ENCODE measurements at places on chromosomes 3 and 15.
A peak's percentile ranks its signal among the peaks of the same experiment; 100 is the strongest.

GRCh38 chr3:60316121-60316797, 935.0 kb downstream of the FHIT start:
- no peaks in the 10 kb centered on the region for H3K4me1 ChIP-seq
- H3K36me3 ChIP-seq: no peaks in the 10 kb centered on the region
- no peak overlapping the region for H3K27ac ChIP-seq
- no peak for DNase-seq

DNA sequence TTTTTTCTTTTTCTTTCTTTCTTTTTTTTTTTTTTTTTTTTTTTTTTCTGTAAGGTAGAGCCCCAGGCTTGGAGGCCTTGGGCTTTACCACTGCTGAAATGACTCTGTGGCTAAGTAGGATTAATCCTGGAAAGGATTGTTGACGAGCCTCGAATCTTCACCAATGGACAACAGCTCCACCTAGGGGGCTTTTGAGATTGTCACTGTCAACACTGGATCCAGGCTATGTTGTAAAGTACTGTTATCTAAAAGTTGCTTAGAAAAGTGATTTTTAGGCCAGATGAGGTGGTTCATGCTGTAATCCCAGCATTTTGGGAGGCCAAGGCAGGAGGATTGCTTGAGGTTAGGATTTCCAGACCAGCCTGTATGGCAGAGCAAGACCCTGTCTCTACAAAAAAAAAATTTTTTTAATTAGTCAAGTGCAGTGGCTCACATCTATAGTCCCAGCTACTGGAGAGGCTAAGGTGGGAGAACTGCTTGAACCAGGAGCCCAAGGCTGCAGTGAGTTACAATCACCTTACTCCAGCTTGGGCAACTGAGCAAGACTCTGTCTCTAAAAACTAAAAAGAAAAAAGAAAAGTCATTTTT, 41.6 kb downstream of the KLHL18 start:
- H3K4me1 ChIP-seq: no peaks in the 10 kb centered on the region
- no peaks in the 10 kb centered on the region for H3K27me3 ChIP-seq
- peak; percentile 82 for DNase-seq
- peaks cover 63% of the 10 kb centered on the region for H3K36me3 ChIP-seq
- H3K27ac ChIP-seq: no peak overlapping the region

DNA sequence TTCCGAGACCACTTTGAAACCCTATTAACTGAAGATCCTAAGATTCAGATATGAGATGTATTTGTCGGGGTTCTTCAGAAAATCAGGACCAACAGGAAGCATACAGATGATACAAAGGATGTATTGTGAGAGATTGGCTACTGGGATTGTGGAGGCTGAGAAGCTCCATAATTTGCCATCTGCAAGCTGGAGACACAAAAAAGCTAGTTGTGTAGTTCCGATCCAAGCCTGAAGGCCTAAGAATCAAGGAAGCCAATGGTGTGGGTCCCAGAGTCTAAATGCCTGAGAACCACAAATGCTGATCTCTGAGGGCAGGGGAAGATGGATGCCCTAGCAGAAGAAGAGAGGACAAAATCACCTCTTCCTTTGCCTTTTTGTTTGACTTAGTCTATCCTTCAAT, 10.9 kb upstream of the PLSCR1 start:
- no peak for DNase-seq
- no peak overlapping the region for H3K4me3 ChIP-seq
- H3K36me3 ChIP-seq: no peaks in the 10 kb centered on the region
- no peak overlapping the region for H3K27ac ChIP-seq
- no peaks in the 10 kb centered on the region for H3K27me3 ChIP-seq

- H3K4me3 ChIP-seq: no peak overlapping the region
- no peaks in the 10 kb centered on the region for H3K4me1 ChIP-seq
These were observed 65.2 kb upstream of the HACD2 start for GRCh38 chr3:123650101-123650500.

DNA sequence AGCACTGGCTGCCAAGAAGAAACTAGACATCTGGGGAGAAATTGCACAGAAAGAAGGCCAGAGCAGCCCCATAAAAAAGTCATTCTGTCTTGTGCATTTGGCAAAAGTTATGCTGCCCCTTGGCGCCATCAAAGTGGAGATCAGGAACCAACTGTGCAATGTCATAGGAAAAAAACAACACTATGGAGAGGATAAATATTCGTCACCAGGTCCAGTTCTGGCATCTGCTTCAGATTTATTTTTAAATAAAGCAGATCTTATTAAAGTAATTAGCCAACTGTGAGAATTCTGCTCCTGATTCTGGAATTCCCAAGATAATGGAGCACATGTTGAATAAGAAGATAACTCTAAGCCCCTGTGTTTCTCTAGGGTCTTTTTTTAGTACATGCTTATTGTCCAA, 500.0 kb upstream of the IL12A start:
- no peaks in the 10 kb centered on the region for H3K27me3 ChIP-seq
- no peak for DNase-seq
- no peaks in the 10 kb centered on the region for H3K36me3 ChIP-seq
- no peak overlapping the region for H3K27ac ChIP-seq

GRCh38 chr3:121895736-121896135, 1.5 kb downstream of the SLC15A2 start:
- H3K4me1 ChIP-seq: no peaks in the 10 kb centered on the region
- H3K27me3 ChIP-seq: no peaks in the 10 kb centered on the region
- DNase-seq: no peak
- peaks cover 32% of the 10 kb centered on the region for H3K36me3 ChIP-seq
- no peak overlapping the region for H3K27ac ChIP-seq
- no peak overlapping the region for H3K4me3 ChIP-seq

DNA sequence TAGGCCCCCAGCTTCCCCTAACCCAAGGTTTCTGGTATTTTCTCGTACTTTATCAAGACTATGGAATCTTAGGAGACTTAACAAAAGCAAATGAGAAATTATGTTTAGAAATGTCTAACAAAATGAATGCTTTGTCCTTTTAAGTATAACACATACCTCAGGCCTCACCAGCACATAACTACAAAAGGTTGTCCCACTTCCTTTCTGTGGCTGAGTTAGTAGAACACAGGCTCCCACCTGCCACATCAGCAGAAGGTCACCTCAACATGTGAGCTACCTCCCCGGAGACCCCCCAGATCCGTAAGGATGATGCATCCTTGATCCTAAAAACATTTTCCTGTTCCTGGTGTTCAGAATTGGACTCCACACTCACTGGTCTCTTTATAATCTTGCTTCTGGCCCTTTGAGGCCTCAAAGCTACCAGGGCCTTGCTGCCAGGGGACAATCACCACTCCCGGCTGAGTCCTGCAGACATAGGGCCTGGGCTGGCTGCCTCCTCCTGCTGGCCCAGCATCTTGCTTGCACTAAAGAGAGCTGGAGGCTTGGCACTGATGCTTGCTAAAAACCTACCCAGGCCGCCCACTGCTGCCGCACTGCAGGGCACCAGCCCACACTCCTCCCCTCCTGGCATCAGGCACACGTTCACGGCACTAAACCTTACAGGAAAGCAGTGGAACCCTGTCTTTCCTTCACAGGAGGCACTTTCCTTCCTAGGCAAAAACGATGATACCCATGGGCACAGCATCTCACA, 2.9 kb downstream of the CCRL2 start:
- H3K27me3 ChIP-seq: no peaks in the 10 kb centered on the region
- DNase-seq: no peak
- H3K27ac ChIP-seq: no peak overlapping the region
- no peak overlapping the region for H3K4me3 ChIP-seq
- H3K36me3 ChIP-seq: no peaks in the 10 kb centered on the region
- peaks cover 18% of the 10 kb centered on the region for H3K4me1 ChIP-seq

DNA sequence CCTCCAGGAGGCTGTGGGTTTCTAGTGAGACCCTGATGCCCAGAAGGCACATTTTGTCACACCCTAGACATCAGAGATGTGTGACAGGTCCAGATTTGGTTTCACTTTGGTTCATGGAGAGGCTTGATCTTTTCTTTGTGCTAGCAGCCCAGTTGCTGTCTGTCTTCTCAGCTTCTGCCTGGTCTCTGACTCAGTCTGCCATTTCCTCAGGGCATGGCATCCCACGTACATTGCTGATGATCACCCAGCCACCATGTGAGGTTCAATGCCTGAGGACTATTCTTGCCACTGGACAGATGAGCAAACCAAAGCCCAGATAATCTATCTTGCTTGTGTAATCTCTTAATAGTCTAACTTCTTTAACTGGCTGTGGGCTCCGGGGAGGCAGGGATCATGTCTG, 144.9 kb upstream of the MRPS22 start:
- H3K27me3 ChIP-seq: no peaks in the 10 kb centered on the region
- H3K27ac ChIP-seq: no peak overlapping the region
- H3K4me1 ChIP-seq: peaks cover 3% of the 10 kb centered on the region
- H3K4me3 ChIP-seq: no peak overlapping the region
